ENCODE measurements at places on chromosomes 11 and 22.

DNA sequence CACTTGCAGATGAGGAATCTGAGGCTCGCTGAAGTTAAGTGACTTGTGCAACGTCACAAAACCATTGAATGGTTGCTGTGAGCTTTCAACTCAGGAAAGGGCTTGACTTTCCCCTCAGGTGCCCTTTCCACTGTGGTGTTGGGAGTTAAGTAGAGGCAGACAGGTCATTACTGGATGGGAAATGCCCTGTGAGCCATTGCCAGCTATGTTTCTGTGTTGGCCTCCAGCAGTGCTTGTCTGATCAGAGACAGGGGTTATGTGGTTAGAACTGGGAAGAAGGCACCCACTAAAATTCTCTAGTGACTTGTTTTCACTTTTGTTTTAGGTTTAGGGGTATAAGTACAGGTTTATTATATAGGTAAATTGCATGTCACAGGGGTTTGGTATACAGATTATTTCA lies 96.6 kb downstream of the FDX1 start:
- no peak for DNase-seq

GRCh38 chr11:134356656-134357544 lies 25.1 kb downstream of the GLB1L2 start:
- no peak for DNase-seq

DNA sequence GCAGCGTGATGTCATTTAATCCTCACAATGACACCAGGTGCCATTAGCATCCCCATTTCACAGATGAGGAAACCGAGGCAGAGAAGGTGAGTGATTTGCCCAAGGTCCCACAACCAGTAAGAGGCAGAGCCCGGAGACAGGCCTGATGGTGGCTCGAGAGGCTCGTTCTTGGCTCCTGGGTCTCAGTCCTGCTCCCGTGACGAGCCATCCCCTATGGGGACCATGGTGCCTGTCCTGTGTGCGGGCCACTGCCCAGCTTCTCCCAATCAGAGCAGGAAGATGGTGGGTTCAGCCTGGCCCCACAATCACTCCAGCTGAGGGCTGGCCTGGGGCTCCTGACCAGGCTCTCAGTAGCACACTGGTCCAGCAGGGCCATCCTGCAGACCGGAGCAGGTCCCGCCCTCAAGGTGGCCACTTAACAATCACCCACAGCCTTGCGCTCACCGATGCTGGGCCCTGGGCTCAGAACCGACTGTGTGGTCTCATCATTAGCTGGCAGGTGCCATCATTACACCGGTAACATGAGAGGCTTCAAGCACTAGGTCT lies 3.6 kb downstream of the ALDH3B1 start:
- DNase-seq, result no peak

DNA sequence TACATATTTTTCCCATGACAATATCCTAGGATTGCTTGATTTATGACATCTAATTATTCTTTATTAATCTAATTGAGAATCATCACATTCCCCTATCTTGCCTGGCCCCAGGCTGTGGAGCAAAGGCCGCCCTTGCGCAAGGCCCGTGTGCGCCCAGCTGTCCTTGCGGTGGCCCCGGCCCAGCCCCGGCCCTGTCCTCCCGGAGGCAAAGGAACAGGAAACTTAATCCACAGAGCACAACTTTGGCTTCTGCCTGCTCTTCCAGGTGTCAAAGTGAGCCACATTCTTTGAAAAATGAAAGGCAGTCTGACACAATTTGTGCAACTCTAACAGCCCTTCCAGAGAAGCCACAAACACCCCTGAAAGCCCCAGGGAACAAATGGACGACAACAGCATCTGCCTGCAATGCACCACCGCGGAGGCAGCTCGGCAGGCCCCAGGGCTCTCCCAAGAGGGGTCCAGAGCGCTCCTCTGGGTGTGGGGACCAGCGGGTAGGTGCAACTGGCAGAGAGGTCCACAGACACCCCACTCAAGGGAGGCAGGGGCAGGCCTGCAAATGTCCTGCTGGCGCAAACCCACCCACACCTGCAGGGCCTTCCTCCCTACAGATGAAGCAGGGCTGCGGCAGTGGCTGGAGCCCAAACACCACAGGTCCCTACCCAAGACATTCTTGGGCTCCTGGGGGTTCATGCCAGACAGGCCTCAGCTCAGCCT lies 30.3 kb downstream of the GNB1L start:
- DNase-seq, result no peak

DNA sequence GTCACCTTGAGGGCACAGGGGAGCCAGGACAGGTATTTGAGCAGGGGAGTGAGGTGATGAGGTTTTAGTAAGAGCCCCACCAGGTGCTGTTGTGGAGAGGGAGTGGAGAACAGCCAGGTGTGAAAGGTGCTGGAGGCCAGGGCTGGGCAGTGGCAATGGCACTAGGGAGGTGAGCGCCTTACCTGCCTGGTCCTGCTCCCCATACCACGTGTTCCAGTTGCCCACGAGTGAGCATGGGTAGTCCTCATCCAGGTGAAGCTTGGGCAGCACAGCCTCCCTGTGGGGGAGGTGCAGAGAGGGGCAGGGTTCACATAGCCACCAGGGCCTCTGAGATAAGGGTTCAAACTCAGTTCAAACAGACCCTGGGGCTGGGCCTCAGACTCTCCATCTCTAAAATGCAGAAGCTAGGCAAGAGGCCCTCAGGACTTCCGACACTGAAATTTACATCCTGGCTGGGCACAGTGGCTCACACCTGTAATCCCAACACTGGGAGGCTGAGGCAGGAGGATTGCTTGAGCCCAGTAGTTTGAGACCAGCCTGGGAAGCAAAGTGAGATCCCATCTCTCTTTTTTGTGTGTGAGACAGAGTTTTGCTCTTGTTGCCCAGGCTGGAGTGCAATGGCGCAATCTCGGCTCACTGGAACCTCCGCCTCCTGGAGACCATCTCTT lies 11.8 kb downstream of the NIPSNAP1 start:
- no peak for DNase-seq

DNA sequence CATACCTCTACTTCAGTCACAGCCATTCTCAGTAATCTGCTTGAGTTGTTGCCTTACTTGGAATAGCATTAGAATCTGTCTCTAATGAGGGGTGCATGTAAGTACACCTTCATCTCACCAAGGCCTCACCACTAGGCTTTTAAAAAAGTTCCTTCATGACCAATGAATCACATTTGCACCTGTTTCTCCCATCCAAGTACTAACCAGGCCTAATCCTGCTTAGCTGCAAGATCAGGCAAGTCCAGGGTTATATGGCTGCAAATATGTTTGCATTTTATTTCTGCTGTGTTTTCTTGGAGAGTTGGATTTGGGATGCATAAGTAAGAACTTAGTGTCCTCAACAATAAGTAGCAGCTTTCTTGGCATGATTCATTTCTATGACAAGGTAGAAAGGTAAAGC lies 66.9 kb downstream of the BBOX1 start:
- no peak for DNase-seq

Data from CD4-positive, alpha-beta T cell treated with Interleukin-15 for 4 hours (primary cell).